ENCODE measurements at places on chromosomes 2 and 18.

- no peak for DNase-seq
Observed at GRCh38 chr2:48844417-48845155, 89.1 kb upstream of the LHCGR start.

- DNase-seq: no peak
Observed at GRCh38 chr2:85763831-85764230, 10.0 kb downstream of the ATOH8 start.

- no peak for DNase-seq
Observed at GRCh38 chr2:68151037-68151436, 6.7 kb upstream of the PNO1 start.

DNA sequence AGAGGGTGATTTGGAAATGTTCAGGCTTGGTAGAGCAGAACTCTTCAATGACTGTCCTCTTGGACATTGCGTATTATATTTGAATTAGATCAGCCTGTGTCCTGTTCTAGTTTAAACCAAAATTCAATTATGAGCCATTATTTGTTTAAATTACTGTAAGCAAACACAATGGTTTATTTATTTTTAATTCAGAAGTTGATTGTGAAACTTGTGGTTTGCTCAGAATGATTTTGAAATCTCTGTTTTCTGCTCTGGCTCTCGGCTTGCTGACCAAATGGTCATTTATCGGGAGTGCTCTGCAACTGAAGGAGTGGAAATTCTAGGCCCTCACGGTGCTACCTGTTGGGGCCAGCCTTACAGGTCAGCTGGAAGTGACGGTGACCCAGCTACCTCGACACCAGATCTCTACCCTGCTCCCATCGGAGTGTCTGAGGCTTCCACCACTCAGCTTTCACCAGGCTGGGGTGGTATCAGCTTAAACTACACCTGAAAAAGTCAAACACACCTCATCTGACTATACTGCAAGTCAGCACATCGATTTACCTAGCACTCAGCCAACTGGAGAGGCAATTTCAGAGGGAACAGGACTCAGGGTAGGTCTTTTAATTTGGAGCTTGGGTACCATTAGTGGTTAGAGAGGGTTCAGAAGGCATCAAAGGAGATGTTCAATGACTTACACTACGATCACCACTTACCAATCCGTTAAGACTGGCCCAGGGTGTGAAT is 36.8 kb upstream of the GPD2 start:
- DNase-seq: no peak

- no peak for DNase-seq
Observed at GRCh38 chr2:201837824-201838431, 31.6 kb downstream of the CDK15 start.

DNA sequence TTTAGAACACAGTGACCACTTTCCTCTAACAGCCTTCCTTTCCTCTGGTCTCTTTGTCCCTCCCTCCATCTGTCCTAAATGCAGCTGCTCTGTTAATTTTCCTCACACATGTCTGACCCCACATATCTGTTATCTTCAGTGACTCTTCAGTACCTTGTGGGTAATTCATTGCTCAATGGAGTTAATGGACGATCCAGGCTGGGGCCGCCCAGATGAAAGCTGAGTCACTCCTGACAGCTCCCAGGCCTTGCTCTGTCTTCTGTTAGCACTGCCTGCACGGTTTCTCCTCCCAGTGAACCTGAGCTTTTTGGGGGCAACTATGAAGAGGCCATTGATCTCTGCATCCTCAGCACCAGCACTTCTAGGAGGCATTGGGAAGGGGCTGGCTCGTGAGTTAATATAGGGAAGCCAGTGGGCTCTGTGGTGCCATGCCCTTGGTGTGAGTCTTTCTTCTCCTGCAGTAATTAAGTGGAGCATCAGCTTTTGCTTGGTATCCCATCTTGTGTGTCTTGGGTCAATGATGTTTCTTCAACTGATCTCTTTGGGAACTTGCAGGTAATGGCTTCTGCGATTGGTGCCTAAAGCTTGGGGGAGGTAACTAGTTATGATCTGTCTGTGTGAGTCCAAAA is 67.3 kb downstream of the SNORC start:
- no peak for DNase-seq

- DNase-seq: no peak
Observed at GRCh38 chr18:72187956-72188355, 356.2 kb downstream of the CBLN2 start.

DNA sequence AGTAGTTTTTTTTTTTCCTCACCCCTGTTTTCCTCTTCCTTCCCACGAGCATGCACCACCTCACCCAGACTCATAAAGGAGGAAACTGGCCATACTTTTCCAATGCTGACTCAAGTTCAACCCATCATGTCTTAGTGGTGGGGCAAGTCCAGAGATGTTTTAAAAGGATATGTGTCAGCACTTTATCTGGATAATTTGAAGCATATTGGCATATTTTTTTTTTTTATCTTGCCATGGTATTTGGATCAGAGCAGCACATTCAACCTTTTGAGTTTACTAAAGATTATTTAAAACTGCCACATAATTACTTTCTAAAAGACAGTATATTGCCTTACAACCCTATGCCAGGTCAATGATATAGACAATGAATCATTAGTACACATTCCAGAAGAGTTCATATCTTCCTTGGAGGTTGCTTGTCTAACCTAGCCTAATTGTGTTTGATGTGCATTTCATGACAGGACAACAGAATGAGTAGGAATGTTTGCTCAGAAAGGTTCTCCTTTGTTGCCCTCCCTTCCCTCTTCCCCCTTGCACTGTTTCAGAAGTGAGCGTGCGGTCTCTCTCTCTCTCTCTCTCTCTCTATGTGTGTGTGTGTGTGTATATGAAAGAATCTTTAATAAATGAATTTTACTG is 950.7 kb upstream of the FAM98A start:
- DNase-seq: no peak

GRCh38 chr2:173214213-173214612 is 138.6 kb downstream of the MAP3K20 start:
- DNase-seq: no peak

GRCh38 chr2:173286153-173286809 is 68.4 kb upstream of the CDCA7 start:
- no peak for DNase-seq

DNA sequence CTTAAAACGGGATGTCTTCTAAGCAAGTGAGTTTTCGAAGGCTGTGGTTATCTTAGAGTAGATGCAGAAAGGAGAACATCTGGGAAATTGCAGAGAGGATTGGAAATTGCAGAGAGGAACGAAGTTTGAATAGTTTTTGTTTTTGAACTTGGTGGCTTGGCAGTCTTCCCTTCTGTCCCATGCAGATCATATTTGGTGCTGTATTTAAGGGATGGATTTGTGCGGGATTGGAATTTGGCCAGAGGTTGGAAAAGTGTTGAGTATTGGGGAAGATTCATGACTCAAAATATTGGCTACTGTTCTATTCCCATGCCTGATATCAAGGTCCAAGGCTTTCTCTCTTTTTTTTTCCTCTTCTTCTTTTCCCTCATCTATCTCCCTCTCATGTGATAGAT is 18.2 kb downstream of the PTPRM start:
- DNase-seq: no peak

DNA sequence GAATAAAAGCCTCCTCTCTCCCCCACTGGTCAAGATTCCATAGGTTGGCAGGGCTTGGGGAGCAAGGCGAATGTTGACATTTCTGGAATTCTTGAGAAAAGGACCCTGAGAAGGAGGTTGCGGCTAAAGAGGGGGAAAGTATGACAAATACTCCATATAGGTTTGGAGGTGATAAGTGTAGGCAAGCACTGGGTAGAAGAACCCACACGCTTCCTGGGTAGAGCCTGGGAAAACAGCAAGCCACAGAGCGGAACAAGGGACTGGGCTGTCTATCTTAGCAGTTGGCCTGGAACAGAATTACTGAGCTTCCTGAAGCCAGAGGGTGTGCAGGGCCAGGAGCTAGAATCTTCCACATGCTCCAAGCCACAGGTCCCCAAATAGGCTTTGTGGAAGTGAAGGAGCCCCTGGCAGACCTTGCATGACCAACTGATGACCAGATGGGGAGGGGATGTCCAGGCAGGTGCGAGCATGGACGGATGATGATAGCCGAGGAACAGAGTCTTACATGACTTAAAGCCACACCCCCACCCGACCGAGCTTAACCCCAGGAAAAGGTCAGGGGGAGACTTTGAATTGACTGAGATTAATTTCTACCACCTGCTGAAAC is 9.9 kb downstream of the PRKAG3 start:
- DNase-seq: no peak

GRCh38 chr2:27681841-27682240 is 18.2 kb downstream of the SLC4A1AP start:
- DNase-seq: no peak

- DNase-seq: no peak
Observed at GRCh38 chr18:38706373-38706772, 1140.8 kb upstream of the CELF4 start.

DNA sequence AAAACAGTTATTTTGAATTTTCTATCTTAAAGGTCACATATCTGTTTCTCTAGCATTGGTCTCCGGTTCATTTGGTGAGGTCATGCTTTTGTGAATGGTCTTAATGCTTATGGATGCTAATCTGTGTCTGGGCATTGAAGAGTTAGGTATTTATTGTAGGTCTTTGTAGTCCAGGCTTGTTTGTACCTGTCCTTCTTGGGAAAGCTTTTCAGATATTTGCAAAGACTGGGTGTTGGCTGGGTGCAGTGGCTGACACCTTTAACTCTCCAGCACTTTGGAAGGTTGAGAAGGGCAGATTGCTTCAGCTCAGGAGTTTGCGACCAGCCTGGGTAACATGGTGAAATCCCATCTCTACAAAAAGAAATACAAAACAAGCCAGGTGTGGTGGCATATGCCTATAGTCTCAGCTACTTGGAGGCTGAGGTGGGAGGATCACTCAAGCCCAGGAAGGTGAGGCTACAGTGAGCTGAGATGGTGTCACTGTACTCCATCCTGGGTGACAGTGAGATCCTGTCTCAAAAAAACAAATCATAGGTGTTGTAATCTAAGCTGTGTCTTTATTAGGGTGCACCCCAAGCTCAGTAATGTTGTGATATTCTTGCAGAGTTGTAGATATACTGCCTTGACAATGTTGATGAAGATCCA is 82.3 kb downstream of the FAM117B start:
- no peak for DNase-seq

- no peak for DNase-seq
Observed at GRCh38 chr18:69648486-69648885, 247.8 kb downstream of the DOK6 start.

DNA sequence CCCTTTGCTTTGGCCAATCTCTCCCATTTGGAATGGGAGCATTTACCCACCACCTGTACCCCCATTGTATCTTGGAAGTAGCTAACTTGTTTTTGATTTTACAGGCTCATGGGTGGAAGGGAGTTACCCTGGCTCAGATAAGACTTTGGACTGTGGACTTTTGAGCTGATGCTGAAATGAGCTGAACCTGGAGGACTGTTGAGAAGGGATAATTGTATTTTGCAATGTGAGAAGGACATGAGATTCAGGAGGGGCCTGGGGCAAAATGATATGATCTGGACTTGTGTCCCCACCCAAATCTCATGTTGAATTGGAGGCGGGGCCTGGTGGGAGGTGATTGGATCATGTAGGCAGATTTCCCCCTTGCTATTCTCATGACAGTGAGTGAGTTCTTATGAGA is 58.6 kb upstream of the ZFP36L2 start:
- no peak for DNase-seq

DNA sequence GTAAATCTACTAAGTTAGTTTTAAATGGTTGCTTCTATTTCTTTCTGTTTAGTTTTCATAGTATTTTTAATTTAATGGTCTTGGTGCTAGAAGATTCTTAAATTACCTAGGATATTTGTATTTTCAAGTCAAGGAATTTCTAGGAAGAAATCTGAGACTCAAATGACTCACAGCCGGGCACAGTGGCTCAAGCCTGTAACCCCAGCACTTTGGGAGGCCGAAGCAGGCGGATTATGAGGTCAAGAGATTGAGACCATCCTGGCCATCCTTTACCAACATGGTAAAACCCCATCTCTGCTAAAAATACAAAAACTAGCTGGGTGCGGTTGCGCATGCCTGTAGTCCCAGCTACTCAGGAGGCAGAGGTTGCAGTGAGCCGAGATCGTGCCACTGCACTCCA is 95.5 kb downstream of the C2orf74 start:
- DNase-seq: no peak

- DNase-seq: no peak
Observed at GRCh38 chr18:23387265-23387664, 65.8 kb upstream of the RIOK3 start.

DNA sequence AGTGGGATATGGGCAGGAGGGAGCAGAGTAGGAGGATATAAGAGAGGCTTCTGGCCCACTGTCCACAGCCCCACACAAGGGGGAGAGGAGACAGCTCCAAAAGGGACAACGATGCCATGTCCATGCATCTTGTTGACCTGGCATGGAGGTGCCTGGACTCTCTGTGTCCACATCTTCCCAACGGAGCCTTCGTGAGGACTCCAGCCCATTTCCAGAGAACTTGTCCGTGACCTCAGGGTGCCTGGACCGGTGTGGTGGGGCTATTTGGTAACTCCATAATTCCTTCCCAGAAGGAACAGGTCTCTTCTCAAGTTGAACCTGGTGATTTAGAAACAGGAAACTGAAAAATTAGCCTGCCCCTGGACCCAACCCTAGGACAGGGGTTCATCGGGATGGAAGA is 133.9 kb downstream of the CYP26B1 start:
- DNase-seq: no peak

- DNase-seq: no peak
Observed at GRCh38 chr2:211033765-211034164, 477.4 kb downstream of the CPS1 start.

- DNase-seq: no peak
Observed at GRCh38 chr18:12883372-12883683, 709 bp downstream of the PTPN2 start.

DNA sequence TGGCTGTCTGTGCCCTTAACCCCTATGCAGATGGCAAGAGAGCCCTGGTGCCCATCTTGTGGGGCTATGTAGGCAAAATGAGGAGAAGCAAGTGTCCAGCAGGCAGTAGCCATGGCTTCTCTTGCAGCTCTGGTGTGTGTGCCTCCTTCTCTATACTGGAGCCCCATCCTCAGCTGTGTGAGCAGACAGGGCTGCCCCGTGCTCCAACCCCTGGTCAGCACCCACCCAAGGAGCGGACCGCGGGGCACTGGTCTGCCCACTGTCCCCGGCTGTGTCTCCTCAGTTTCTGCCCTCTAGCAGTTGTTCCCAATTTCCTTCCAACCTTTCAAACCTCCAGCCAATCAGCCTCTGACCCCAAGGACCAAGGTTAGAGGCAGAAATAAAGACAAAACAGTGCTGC is 134.9 kb upstream of the GLI2 start:
- DNase-seq: no peak

- DNase-seq: no peak
Observed at GRCh38 chr2:121696410-121696930, 40.2 kb downstream of the NIFK start.

- DNase-seq: no peak
Observed at GRCh38 chr2:207467716-207468347, 61.9 kb upstream of the CREB1 start.

DNA sequence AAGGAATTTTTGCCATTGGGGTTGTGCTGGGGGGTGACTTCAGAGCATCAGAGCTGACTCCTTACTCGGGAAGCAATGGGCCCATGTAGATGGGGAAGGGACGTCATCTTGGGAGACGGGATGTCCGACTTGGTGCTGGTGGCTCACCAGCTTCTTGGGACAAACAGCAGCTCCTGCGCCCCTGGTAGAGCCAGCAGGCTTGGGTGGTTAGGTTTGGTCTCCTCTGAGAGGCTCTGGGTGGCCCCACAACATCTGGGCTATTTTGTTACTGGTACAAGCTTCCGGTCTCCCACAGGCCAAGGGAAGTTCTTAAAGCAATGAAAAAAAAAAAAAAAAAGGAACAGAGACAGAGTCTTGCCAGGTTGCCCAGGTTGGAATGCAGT is 1.8 kb downstream of the NGEF start:
- DNase-seq: no peak

GRCh38 chr18:32770054-32770665 is 2.7 kb downstream of the KLHL14 start:
- DNase-seq: no peak

GRCh38 chr18:59079264-59079663 is 60.4 kb upstream of the SEC11C start:
- no peak for DNase-seq
